ENCODE measurements at places on chromosomes 6 and 20.

- DNase-seq: no peak
Observed at GRCh38 chr6:34610819-34611477, 54.8 kb upstream of the SPDEF start.

DNA sequence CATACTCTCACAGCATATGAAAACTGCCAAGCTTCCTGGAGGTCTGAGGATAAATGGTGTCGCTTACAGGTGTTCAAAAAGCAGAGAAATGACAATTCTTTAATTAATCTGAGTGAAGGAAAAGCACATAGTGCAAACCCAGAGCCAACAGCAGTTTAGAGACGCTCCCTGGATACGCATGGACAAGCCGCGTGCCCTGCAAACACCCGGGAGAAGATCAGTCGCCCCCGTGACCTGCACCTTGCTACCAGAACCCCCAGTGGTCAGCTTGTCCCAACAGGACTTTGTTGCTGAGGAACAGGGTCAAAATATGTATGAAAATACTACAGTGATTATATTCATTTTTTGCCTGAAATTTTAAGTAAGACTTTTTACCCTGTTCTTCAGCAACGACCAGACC is 93.9 kb downstream of the PSMG4 start:
- DNase-seq: no peak

GRCh38 chr20:62577490-62577836 is 64.8 kb upstream of the SLCO4A1 start:
- DNase-seq: no peak

- DNase-seq: no peak
Observed at GRCh38 chr6:96965492-96965891, 41.0 kb downstream of the KLHL32 start.

- no peak for DNase-seq
Observed at GRCh38 chr20:46720776-46721425, 11.5 kb downstream of the SLC2A10 start.

- no peak for DNase-seq
Observed at GRCh38 chr6:79672631-79673111, 41.5 kb downstream of the SH3BGRL2 start.

Data from gastrocnemius medialis (tissue), 4 donors.